ENCODE measurements at places on chromosomes 3 and 15. TPM values are rescaled to one million over a fixed set of nuclear protein-coding genes. Genes with fewer than 3 reads are reported as not detected.

Gene ZNF860
- total RNA-seq: 0.71 TPM

Gene LARP6
- 43.3 TPM for total RNA-seq

Gene NR1I2
- not detected for total RNA-seq

Gene PP2D1
- total RNA-seq: not detected

Gene ANKUB1
- not detected for total RNA-seq

Gene IL5RA
- total RNA-seq: 1.8 TPM

Gene TMEM207
- not detected for total RNA-seq

Gene SCG5
- 2.4 TPM for total RNA-seq

Gene FYCO1
- total RNA-seq: 70.4 TPM

Gene FEZF2
- not detected for total RNA-seq

DNA sequence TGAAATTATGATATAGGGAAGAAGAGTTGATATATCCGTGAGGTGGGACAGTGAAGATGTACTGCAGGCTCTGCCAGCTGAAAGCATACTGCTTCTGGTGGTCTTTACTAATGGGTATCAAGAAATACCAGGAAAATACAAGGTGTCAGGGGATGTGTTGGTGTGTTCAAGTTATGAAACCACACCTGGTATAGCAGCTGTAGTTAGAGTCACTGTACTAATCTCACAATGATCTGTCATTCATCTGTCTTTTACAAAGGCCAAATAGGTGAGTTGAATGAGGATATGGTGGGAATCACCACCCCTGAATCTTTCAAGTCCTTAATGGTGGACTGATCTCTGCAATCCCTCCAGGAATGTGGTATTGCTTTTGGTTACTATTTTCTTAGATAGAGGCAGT lies 152.7 kb downstream of the NFKBIZ start:
- no peak for DNase-seq

DNA sequence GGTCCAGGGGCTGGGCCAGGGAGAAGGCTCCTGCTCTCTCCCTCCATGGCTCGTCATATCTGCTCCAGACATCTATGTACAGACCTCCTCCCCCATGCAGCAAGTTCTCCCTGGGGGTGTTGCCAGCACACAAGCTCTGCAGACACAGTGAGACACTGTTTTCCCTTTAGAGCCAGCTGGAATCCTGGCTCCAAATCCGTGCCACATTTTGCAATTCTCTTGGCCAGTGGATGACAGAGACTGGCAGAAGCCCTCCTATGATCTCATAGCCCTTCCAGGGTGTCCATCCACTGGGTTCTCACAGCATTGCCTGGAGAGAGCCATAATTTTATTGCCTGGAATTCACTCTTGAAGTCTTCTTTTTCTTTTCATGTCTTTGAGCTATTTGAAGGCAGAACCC lies 203.9 kb downstream of the TLE3 start:
- peak; percentile 11 for DNase-seq

DNA sequence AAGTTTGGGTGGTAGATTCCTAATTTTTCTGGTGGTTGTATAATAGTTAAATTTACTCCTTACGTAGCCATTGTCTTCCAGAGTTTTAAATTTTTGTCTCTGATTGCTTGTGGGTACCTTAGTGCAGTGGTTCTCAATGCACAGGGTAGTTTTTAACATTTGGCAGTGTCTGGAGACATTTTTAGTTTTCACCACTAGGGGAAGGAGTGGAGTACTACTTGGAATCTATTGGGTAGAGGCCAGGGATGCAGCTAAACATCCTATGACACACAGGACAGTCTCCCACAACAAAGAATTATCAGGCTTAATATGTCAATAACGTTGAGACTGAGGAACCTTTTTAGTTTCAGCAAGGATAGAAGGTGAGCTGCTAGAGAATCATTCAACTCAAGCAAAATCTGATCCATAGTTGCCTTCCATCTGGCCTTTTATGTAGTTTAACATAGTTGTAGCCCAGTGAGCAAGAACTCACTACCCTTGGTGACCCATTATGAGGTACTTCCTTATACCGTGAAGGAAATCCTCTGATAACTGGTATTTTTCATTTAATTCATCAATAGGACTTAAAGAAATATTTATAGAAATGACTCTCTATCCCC lies 8.6 kb upstream of the STX19 start:
- DNase-seq: no peak

DNA sequence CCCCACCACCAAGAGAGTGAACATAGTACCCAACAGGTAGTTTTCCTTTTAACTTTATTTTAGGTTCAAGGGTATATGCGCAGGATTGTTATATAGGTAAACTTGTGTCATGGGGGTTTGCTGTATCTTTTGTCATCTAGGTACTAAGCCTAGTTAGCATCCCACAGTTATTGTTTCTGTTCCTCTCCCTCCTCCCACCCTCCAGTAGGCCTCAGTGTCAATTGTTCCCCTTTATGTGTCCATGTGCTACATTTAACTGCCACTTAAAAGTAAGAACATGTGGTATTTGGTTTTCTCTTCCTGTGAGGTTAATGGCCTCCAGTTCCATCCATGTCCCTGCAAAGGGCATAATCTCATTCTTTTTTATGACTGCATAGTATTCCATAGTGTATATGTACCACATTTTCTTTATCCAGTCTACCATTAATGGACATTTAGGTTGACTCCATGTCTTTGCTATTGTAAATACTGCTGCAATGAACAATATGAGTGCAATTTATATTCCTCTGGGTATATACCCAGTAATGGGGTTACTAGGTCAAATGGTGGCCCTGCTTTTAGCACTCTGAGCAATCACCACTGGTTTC lies 66.2 kb downstream of the ST3GAL6 start:
- DNase-seq: no peak

- no peak for DNase-seq
Measured at GRCh38 chr3:160124224-160124623, 101.0 kb upstream of the C3orf80 start.

- no peak for DNase-seq
Measured at GRCh38 chr3:71492566-71492965, 91.0 kb downstream of the FOXP1 start.

GRCh38 chr3:127212711-127213110 lies 19.8 kb downstream of the PRR23E start:
- DNase-seq: no peak

GRCh38 chr15:56242576-56243162 lies 1.0 kb downstream of the RFX7 start:
- no peak for DNase-seq

- no peak for DNase-seq
Measured at GRCh38 chr3:16721494-16721893, 116.3 kb upstream of the DAZL start.

DNA sequence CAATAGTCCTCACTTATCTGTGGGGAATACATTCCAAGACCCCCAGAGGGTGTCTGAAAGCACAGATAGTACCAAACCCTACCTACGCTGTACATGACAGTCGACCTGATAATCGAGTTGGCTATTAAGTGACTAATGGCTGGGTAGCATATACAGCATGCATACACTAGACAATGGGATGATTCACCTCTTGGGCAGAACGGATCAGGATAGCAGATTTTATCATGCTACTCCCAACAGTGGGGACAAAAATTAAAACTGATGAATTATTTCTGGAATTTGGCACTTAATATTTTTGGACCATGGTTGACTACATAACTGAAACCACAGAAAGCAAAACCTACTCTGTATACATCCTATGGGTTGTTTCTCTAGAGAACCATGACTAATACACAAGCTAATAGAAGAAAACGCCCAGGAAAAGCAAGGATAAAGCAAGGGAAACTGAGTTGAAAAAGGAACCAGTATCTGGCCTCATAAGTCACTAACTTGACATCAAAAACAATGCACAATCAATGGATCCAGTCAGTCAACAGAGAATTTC lies 15.5 kb downstream of the ATG3 start:
- no peak for DNase-seq

DNA sequence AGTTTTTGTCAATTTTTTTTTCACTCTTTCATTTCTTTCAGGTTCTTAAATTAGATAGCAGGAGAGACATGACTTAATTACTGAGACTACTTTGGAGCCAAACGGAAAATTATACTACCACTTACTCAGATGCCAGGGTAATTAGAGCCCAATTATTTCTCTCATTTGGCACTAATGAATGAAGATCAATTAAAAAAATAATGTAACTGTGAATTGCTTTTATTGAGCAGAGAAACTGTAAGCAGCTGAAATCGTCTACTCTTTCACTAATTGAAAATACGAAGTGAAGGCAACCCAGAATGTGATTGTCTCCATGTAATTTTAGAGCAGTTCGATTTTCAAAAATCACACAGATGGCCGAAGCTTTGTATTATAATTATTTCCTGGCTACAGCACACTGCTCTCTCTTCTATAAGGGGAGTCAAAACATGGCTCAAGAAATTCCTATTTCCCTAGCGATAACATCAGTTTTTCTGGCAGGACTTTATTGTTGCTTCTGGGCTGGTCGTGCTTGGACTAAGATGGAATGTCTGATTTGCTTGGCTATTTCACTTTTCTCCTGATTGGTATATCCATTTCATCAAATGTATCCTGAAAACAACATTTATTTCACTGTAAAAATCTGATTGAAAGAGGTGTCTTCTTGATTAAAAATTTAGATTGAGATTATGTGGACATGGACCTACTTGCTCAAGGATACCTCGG lies 55.8 kb upstream of the PDZRN3 start:
- DNase-seq: no peak

GRCh38 chr3:11379824-11380701 lies 107.9 kb downstream of the ATG7 start:
- DNase-seq: no peak

DNA sequence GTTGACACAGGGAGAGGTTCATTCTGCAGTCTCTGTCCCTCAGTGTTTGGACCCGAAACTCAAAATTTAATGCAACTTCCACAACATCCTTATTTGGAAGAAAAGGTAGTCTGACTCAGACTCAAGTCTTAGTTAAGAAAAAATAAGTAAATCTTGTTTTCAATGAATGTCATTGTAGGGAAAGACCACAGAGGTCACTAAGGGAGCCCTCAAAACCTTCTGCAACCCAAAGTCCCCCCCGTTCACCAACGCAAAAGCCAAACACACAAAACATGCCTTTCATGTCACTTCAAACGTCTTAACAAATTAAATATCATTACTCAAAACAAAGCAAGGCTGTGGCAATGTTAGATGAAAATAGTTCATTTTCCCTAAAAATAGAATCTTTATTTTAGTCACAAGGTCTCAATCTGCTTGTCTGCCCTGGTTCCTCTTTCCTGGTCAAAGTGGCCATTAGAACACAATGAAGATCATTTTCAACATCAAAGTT lies 20.9 kb upstream of the SSUH2 start:
- DNase-seq: no peak

- DNase-seq: peak; percentile 83
Measured at GRCh38 chr3:29065211-29065785, 215.6 kb upstream of the RBMS3 start.

GRCh38 chr3:196949285-196949619 lies 6.9 kb upstream of the NCBP2 start:
- DNase-seq: no peak

DNA sequence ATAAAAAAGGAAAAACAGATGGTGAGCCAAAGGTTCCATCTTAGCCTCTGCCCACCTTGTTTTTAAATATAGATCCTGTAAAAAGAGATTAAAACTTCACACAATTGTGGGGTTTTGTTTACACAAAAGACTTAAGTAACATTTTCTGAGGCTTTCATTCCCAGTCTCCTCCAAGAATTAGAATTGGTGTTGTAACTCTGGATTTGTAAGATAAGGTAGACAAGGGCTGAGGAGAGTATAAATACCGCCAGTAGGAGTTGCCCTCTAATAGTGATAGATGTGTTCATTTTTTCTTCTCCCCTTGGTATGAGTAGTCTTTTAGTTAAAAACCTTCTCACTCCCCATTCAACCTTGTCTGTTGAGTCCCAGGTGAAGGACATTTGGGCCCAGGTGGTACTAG lies 8.5 kb downstream of the MINDY2 start:
- no peak for DNase-seq

Measured in thoracic aorta (tissue), 2 donors.